Pancreas (tissue), 10 donors: ENCODE measurements at places on chromosomes 7 and 10. TPM values are rescaled to one million over a fixed set of nuclear protein-coding genes. Genes with fewer than 3 reads are reported as not detected.

- no peak for DNase-seq
Observed at GRCh38 chr7:95525503-95525902, 39.8 kb downstream of the ASB4 start.

DNA sequence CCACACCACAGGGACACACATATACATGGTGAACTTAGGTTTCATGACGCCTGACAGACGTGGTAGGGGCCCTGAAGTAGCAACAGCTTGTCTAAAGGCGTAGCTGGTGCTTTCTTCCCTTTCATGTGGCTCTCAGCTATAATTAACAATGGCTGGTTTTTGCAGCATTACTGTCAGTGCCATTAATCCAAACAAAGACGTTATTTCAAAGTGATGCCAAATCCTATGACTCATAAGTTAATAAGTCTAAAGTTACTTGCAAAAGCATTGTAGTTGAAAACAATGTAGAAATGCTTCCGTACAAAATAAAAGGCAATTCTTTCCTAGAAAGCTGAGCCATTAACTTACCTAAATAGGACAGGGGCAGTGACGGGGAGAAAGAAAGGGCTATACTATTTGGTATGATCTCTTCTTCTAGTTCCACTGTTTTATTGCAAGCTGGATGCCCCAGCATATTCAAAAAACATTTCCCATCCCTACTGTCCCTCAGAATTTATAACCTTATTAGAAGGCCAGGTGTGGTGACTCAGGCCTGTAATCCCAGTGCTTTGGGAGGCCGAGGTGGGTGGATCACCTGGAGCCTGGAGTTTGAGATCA is 105.4 kb downstream of the ODAD2 start:
- no peak for DNase-seq

Gene SEMA3A
- 0.66 TPM for total RNA-seq

DNA sequence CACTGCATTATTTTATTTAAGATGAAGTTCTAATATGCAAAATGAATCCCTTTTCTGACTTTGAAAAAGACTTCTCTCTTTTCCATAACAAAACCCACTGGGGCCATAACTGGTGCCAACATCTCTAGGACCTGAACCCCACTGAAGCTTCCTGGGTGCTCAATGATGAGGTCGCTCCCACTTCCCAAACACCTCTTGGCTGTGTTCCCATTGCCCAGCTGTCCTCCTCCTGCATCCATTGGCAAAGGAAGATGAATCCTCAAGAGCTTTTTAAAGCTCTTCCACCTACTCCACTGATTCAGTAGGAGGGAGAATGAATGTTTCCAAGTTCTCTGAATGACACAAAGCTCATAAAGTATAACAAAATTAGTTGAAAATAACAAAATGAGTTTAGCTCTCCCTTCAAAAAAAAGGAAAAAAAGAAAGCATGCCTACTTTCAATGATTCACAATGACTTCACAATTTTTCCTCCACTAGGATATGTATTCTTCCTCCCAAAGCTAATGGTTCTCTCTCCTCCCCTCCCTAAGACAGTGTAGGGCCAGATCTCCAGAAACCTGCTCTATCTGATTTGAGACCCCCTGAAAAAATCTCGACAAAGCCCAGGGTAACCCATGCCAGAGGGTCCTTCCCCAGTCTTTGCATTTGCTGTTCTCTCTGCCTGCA is 64.8 kb downstream of the SORBS1 start:
- DNase-seq, result no peak

Gene ANKRD1
- 0.14 TPM for total RNA-seq

- DNase-seq, result peak; percentile 60
Observed at GRCh38 chr10:122013311-122013780, 24.4 kb downstream of the TACC2 start.

DNA sequence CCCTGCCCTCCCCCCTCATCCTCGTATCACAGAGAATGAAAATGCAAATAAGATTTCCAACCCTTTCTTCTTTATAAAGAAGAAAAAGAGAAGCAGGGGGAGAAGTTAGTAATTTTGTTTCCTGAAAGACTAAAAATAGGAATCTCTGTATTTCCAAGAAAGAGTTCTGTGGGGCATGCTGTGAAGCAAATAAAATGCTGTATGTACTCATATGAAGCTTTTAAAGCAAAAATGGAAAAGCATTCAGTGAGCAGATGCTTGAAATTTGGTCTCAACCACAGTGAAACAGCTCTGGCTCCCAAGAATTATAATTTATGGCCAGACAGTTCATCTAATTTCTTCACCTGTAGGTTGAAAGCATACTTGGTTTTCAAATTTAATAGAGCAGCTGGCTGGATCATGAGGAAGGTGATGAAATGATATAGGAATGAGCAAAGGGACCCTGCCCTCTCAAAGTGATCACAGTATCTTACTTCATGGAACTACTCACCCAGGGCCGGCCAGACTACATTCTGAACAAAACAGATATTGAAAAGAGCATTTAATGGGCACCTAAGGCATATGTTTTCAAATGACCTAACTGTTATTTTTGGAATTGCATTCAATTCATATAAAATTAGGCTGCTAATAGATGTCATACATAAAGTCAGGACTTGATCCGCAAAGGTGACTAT is 31.4 kb downstream of the SVIL start:
- DNase-seq, result no peak

- no peak for DNase-seq
Observed at GRCh38 chr10:31146491-31147209, 115.0 kb upstream of the ZNF438 start.

Gene ORC5
- 10.9 TPM for total RNA-seq
